HEK293T (cell line): ENCODE measurements at places on chromosomes 5 and 9.

DNA sequence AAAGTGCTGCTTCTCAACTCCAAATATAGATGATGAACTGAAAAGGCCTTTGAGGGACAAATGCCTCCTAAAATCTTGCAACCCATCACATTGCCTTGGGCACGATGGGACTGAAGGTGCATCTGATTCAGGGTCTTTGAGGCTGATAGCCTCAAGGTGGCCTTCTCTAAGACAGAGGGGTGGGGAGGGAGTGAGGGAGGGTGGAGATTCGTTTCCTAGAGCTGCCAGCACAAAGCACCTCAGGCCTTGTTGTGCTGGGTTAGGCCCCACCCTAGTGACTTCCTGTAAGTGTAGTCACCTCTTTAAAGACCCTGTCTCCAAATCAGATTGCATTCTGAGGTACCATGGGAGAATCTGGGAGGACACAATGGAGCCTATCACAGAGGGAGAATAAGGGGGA is 57.1 kb downstream of the BARX1 start:
- DNase-seq, result no peak

DNA sequence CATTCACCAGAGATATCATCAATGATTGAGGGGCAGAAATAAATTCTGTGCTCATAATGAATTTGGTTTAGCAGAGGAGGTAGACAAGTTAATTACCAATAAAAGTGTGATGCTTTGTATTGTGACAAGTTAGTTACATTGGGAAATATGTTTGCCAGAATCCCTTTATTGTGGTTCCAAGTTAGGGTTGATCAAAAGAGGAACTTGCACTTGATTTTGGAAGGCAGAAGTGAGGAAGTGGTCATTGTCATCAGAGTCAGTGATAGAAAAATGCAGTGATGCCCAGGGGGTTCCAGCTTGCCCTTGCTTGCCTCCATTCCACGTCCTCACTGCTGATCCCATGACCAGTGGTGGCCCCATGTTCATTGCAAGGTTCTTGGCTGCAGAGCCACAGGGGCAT is 69.7 kb downstream of the SVEP1 start:
- no peak for DNase-seq

GRCh38 chr5:82205005-82205404 is 73.1 kb downstream of the RPS23 start:
- DNase-seq, result no peak

GRCh38 chr9:113536166-113536482 is 72.6 kb downstream of the RGS3 start:
- no peak for DNase-seq

- DNase-seq, result no peak
These were observed 56.6 kb downstream of the SNCAIP start for GRCh38 chr5:122368510-122369251.

GRCh38 chr9:134546246-134546731 is 95.3 kb upstream of the COL5A1 start:
- DNase-seq, result no peak

DNA sequence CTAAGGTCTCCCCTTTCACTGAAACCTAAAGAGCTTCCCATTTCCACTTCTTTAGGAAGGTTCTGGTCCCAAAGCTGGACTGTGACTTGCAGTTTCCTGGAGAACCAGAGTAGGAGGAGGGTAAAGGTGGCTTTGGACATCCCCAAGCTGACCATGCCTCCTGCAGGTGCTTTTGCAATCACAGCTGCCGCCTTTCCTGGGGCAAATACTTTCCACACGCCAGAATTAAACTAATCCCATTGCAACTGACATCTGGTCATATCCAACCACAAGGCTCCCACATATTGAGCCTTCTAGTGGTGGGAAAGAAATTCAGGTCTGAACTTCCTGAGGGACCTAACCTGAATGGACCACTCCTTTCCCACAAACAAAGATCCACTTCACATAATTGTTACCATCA is 92.7 kb downstream of the NRG2 start:
- peak; percentile 3 for DNase-seq

DNA sequence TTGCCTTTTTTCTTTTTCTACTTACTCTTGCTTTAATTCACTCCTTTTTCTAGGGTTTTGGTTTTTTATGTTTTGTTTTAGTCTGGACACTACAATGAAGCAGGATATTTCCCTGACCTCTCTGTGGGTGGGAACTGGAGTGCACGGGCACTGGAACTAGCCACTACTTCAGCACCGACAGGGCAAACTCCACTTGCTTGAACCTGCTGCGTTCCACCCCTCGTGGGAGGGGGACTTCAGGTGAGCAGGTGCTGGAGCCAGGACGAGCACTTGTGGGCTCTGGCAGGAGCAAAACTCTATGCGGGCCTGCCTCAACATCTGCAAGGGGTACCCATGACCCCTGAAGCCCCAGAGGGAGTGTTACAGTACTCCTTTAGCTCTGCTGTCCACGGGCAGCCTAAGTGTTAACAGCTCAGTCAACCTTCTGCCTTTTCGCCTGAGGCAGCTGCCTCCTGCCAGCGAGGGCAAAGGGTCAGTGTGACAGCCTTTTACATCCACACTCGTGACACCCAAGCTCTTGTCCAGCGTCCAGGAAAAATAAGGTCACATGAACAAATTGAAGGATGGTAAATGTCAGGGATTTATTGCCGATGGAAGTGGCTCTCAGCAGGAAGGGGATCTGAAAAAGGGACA is 144.1 kb upstream of the NFIL3 start:
- no peak for DNase-seq

GRCh38 chr9:74940600-74940999 is 12.1 kb downstream of the C9orf40 start:
- DNase-seq, result peak; percentile 22

DNA sequence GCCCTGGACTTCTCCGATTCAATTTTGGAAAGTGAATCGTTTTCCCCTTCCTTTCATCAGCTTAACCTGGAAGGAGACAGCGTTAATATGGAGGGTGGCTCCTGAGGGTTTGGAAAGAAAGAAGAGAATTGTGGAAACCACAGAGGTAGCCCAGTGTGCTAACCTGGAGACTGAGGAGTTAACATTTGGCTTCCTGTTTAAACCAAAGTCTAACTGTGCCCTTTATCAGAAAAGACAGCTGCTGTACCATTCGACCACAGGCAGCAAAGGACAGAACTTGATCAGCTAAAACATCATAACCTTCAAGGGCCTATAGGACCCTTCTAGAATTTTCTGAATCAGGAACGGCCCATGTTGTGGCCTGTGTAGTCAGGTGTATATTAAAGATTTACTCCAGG is 735 bp downstream of the IDNK start:
- no peak for DNase-seq

GRCh38 chr5:142486020-142486419 is 161.2 kb upstream of the SPRY4 start:
- no peak for DNase-seq

- no peak for DNase-seq
These were observed 10.5 kb downstream of the KIF4B start for GRCh38 chr5:155024015-155024414.

GRCh38 chr5:137073189-137073588 is 425.9 kb downstream of the SPOCK1 start:
- DNase-seq, result no peak

- no peak for DNase-seq
These were observed 45.7 kb downstream of the BNC2 start for GRCh38 chr9:16824545-16825330.

- peak; percentile 31 for DNase-seq
These were observed 332.8 kb upstream of the KLF9 start for GRCh38 chr9:70747261-70747718.

GRCh38 chr5:149007174-149007573 is 55.7 kb downstream of the SH3TC2 start:
- DNase-seq, result no peak

DNA sequence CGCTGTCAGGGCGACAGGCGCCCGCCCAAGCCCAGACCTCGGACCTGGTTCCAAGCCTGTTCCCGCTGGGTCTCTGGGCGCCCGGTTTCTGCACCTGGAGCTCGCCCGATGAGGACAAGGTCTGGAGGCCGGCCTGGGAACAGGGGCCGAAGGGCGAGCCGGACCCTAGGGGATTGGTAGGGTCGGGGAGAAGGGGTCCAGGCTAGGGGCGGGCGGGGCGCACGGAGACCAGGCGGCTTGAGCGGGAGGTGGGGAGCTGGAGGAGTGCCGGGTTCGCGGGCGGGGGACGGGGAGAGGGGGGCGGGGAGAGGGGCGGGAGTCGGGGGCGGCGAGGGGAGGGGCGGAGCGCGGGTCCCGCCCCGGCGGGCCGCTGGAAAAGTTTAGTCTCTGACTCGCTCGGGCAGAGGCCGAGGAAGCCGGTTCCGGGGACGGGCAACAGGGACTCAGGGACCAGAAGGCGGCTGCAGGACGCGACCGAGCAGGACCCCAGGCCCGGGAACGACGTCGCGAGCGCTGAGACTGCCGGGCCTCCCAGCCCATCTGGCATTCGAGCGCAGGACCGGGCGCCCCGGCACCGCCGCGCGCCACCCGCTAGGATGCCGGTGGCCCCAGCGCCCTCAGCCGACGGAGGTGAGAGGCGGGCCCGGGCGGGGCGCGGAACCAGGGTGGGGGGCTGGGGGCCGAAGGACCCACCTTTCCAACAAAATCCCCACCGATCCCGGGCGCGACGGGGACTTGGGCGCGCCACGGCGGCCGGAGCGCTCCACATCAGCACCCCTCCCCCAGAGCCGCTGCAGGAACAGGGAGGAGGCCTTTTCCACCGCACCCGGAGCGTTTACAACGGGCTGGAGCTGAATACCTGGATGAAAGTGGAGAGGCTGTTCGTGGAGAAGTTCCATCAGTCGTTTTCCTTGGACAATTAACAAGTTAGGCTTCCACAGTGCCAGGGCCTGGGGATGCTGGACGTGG is at the start of gene S1PR3:
Gene S1PR3, plus strand, starts transcription at position 403 of the 969 bp plus-strand sequence. CDS start 9,733 bp downstream, outside the sequence.
- peak; percentile 73 for DNase-seq

GRCh38 chr5:161027763-161028162 is 175.8 kb upstream of the ATP10B start:
- DNase-seq, result no peak

- no peak for DNase-seq
These were observed 27.2 kb downstream of the C6 start for GRCh38 chr5:41186143-41186542.

DNA sequence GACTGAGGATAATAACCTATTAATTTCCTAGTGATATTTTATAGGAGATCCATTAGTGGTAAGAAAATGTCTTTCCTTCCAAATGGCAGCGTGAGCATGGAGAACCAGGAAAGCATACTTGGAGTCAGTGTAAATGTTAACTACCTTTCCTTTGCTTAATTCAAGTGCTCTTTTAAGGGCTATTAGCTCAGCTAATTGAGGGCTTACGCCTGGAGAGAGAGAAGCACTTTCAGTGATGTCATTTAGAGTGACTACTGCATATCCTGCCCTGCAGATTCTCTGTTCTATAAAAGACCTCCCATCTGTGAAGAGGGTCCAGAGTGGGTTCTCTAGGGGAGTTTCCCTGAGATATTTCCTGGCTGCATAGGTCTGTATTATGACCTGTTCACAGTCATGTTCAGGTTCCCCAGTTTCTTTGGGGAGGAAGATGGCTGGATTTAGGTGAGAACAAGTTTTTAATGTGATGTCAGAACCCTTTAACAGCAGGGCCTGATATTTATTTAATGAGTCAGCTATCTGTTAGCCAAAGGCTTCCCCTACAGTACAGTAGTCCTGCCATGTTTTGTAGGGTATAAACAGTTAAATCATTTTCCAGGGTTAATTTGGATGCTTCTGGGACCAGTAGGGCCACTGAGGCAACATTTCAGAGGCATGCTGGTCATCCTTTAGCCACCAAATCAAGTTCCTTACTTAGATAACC is 89.6 kb downstream of the TRIM36 start:
- DNase-seq, result no peak

DNA sequence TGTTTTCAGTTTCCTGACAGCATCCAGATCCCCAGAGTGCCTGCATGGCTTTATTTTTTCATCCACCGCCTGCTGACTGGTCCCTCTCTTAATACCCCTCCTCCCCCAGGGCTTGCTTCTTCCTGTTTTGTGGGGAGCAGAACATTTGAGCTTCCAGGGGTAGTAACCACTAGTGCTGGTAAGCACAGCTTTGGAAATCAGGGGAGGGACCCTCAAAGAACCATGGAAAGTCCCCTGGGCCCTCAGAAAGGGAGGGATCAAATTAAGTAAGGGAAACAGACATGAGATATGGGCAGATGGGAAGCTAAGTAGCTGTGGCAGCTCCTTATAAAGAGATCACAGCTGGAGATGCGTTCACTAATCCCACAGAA is 26.8 kb downstream of the GRIA1 start:
- DNase-seq, result no peak

- DNase-seq, result no peak
These were observed 58.2 kb upstream of the EQTN start for GRCh38 chr9:27355166-27355565.

DNA sequence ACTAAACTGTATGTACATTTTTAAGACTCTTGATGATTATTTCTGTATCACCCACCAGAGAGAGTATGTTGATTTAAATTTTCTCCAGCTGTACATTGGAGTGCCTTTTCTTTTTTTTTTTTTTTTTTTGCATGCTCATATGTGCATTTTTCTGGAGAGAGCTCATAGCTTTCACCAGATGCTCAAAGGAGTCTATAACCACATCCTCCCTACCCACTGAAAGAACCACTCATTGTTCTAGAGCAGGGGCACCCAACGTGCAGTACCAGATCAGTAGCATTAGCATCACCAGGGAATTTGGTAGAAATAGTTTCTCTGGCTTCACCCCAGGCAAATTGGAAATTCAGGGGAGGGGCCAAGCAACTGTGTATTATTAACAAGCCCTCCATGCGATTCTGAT is 53.9 kb upstream of the TMEM171 start:
- DNase-seq, result no peak

DNA sequence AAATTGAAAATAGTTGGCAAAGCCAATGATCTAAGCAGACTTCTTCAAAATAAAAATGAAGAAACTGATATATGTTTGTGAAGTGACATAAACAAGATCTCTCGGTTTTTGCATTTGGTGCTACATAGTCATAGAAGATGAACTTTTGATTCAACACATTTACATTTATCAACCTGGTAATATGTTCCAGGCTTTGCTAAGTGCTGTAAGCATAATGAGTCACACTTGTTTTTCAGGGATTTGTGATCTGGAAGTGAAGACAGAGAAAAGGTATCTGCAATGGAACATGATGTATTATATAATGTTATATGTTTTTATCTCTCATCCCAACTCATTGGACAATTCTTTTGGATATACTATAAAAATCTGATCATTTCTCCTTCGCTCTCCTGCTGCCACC is 801.4 kb downstream of the BRINP1 start:
- DNase-seq, result no peak

- DNase-seq, result no peak
These were observed 297.1 kb downstream of the HCN1 start for GRCh38 chr5:45399041-45399440.

- DNase-seq, result no peak
These were observed 25.8 kb downstream of the CDC25C start for GRCh38 chr5:138305797-138306196.

DNA sequence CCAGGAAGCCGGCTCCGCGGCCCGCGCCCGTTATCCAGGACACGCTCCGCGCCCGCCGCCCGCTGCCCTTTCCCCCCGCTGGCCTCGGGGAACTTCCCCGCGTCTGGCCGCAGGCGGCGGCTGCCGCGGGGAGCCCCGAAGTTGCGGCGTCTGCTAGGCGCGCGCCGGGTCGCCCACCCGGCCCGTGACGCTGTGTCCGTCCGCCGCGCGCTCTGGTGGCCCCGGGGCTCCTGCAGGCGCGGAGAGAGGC is 621 bp upstream of the GCNT4 start:
- no peak for DNase-seq

- DNase-seq, result no peak
These were observed 14.4 kb upstream of the CEP78 start for GRCh38 chr9:78221425-78221824.

GRCh38 chr9:89522959-89523285 is 25.0 kb upstream of the SEMA4D start:
- no peak for DNase-seq

- DNase-seq, result no peak
These were observed 635 bp downstream of the IFT74 start for GRCh38 chr9:26956860-26957233.
